ENCODE measurements at places on chromosomes 2 and 18. TPM values are rescaled to one million over a fixed set of nuclear protein-coding genes. Genes with fewer than 3 reads are reported as not detected.

DNA sequence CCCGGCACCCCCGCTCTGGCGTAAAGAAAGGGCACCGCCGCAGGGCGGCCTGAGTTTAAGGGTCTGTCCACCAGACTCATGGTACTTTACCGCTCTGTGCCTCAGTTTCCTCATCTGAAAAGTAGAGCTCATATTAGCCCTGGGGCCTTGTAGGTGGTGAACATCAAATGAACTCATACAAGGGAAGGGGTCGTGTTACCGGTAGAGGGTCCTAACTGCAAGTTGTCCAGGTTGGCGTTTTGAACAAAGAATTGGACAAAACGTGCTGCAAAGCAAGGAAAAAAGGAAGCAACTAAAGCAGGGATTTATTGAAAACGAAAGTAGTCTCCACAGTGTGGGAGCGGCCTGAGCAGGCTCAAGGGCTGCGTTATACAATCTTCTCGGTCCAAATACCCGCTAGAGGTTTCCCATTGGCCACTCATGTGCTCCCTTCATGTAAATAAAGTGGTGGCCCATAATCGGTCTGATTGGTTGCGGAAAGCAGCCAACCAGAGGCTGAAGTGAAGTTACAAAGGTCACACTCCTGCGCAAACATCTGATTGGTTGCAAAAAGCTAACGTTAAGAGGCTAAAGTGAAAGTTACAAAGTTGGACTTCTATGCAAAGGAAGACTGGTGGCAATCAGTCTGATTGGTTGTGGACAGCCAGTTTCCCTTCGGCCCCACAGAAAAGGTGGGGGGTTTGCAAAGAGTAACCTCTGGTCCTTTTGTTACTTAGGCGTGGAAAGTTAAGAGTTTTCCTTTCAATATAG is 80.7 kb upstream of the LDLRAD4 start:
- H3K27ac ChIP-seq: peak overlapping the region; percentile 70
- no peaks in the 10 kb centered on the region for H3K36me3 ChIP-seq

DNA sequence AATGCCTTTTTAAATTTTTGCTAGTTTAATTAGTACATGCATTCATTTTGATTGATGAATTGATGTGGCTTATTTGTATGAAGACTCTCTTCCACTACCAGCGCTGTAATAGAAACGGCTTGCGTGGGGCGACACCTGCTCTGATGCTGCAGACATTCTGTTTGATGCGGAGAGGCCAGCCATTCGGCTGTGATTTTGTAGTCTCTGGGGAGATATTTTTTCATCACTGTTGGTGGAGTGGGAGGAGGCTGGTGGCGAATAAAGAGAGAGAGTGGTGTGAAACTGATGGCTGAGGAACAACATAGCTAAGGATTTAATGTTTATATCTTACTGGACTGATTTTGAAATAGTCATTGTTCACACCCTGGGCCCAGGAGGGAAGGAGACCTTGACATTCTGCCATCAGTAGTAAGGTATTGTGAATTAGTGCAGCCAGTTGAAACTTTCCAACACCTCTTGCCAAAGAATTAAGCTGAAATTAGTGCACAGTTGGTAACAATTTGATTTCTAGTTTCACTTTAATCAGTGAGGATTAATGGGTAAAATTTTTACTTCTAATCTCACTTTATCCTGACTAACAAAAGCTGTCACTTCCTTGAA is 224.1 kb downstream of the MTX2 start:
- peaks cover 8% of the 10 kb centered on the region for H3K4me1 ChIP-seq
- no peaks in the 10 kb centered on the region for H3K27me3 ChIP-seq
- peak overlapping the region; percentile 32 for H3K27ac ChIP-seq

- no peak for DNase-seq
- H3K4me3 ChIP-seq: no peak overlapping the region
- peaks cover 29% of the 10 kb centered on the region for H3K36me3 ChIP-seq
- H3K27me3 ChIP-seq: no peaks in the 10 kb centered on the region
- H3K4me1 ChIP-seq: no peaks in the 10 kb centered on the region
Observed at GRCh38 chr18:37222354-37222998, 343.1 kb downstream of the CELF4 start.

- H3K27ac ChIP-seq: no peak overlapping the region
- DNase-seq: no peak
- peaks cover 59% of the 10 kb centered on the region for H3K36me3 ChIP-seq
- H3K4me3 ChIP-seq: no peak overlapping the region
- H3K27me3 ChIP-seq: no peaks in the 10 kb centered on the region
Observed at GRCh38 chr2:26384597-26384996, 17.1 kb upstream of the DRC1 start.

DNA sequence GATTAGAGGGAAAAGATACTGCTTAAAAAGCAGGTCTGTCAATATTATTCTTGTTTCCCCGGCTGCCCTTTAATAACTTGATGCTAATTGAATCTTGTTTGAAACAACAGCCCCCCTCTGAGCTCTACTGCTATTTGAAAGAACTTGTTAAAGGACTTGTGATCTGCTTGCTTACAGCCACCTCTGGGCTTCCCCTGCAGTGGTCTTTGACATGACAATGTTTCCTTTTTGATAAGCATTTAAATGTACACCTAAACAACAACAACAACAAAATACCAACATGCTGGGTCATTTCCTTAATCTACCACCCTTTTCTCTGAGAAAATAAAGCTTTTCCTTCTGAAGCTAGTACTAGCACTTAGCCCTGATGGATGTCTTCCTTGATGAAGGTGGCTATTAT is 3.9 kb downstream of the HOXD1 start:
- H3K4me1 ChIP-seq: peaks cover 26% of the 10 kb centered on the region
- no peak overlapping the region for H3K4me3 ChIP-seq
- no peak for DNase-seq
- H3K36me3 ChIP-seq: no peaks in the 10 kb centered on the region

DNA sequence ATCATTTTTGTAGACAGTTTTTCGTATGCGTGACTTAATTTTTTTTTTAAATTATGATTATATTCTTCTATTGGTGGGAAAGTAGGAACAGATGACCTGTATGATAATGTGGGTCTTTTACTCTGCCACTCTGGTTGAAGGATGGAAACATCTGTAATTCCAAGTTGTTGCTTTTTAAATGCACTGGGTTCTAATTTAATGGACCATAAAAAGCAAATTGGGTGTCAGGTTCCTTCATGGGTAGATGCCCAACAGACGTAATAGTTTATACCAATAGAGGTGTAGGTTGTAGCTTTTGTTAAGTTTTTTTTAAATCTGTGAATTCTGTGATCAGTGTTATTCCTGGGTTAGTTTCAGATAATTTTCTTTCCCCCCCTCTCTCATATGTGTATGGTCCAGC is 117.6 kb downstream of the MAP4K4 start:
- DNase-seq: no peak
- no peaks in the 10 kb centered on the region for H3K27me3 ChIP-seq
- H3K4me1 ChIP-seq: peaks cover 54% of the 10 kb centered on the region
- H3K27ac ChIP-seq: no peak overlapping the region
- H3K4me3 ChIP-seq: no peak overlapping the region

Gene MYL12A
- total RNA-seq: 249 TPM

Gene CPLX4
- not detected for total RNA-seq

Gene ATP6V1C2
- not detected for total RNA-seq

- peaks cover 4% of the 10 kb centered on the region for H3K4me1 ChIP-seq
- no peak overlapping the region for H3K27ac ChIP-seq
- no peaks in the 10 kb centered on the region for H3K36me3 ChIP-seq
- no peak overlapping the region for H3K4me3 ChIP-seq
- no peak for DNase-seq
Observed at GRCh38 chr2:151851761-151852160, 23.5 kb upstream of the ARL5A start.

Gene EPB41L5
- total RNA-seq: 59.3 TPM

Gene GPR35
- 35.5 TPM for total RNA-seq

Gene GCC2
- total RNA-seq: 76.9 TPM

DNA sequence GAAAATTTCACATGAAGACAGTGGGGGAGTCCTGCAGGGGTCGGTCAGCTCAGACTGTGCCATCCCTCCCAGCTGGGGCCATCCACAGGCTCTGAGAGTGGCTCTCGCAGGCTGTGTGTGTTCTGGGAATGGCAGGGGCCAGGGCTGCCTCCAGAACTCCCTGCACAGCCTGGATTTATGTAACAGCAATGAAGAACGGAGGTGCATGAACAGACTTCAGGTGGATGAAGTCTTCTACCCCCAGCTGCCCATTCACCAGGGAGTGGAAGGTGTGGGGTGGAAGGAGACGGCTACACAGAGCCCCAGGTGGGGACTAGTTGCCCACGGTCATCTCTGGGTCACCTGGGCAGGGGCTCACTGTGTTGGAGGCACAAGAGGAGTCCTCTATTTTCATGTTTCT is 56.1 kb upstream of the HDAC4 start:
- H3K36me3 ChIP-seq: no peaks in the 10 kb centered on the region
- peaks cover 15% of the 10 kb centered on the region for H3K27me3 ChIP-seq
- no peak overlapping the region for H3K4me3 ChIP-seq
- H3K4me1 ChIP-seq: no peaks in the 10 kb centered on the region
- no peak overlapping the region for H3K27ac ChIP-seq
- no peak for DNase-seq

DNA sequence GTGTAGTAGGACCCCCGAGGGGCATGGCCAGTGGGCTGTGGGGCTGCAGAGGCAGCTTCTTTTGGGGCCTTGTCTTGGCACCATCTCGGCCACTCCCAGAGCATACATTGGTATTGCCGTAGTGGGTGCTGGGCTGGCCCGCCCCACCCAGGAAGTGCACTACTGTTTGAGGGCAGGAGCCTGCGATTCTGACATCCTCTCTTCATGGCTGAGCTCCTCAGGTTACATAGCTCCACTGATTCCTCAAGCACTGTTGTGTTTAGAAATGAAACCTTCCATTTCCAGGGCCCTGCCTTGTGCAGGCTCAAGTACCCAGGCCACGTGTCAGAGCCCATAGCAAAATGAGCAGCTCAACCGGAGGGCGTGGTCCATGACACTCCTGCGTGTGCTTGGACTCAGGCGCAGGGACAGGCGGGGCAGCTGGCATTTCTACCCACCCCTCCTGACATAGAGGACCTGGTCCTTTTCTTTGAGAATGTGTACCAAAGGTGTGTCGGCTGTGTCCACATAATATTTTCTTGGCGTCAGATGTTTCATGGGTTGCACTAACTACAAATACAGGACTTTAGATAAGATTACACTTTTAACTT is 67.9 kb downstream of the DGKD start:
- H3K27me3 ChIP-seq: no peaks in the 10 kb centered on the region
- DNase-seq: peak; percentile 93
- H3K4me3 ChIP-seq: no peak overlapping the region
- H3K4me1 ChIP-seq: peaks cover 55% of the 10 kb centered on the region

GRCh38 chr2:47724221-47724981 is 58.5 kb upstream of the MSH6 start:
- no peak overlapping the region for H3K27ac ChIP-seq
- no peaks in the 10 kb centered on the region for H3K4me1 ChIP-seq
- no peak overlapping the region for H3K4me3 ChIP-seq
- H3K36me3 ChIP-seq: no peaks in the 10 kb centered on the region
- peak; percentile 25 for DNase-seq

- no peaks in the 10 kb centered on the region for H3K27me3 ChIP-seq
- H3K36me3 ChIP-seq: no peaks in the 10 kb centered on the region
- no peak overlapping the region for H3K27ac ChIP-seq
- no peak overlapping the region for H3K4me3 ChIP-seq
- no peak for DNase-seq
- no peaks in the 10 kb centered on the region for H3K4me1 ChIP-seq
Observed at GRCh38 chr2:18104595-18105224, 226.2 kb downstream of the KCNS3 start.

GRCh38 chr2:205188239-205189138 is 493.8 kb upstream of the NRP2 start:
- peaks cover 5% of the 10 kb centered on the region for H3K36me3 ChIP-seq
- no peaks in the 10 kb centered on the region for H3K27me3 ChIP-seq
- no peak overlapping the region for H3K27ac ChIP-seq
- peak; percentile 71 for DNase-seq
- no peak overlapping the region for H3K4me3 ChIP-seq

GRCh38 chr2:98911376-98912154 is 24.5 kb downstream of the CRACDL start:
- H3K27ac ChIP-seq: peak overlapping the region; percentile 80
- no peak overlapping the region for H3K4me3 ChIP-seq
- H3K27me3 ChIP-seq: no peaks in the 10 kb centered on the region
- H3K36me3 ChIP-seq: no peaks in the 10 kb centered on the region
- DNase-seq: peak; percentile 25
- peaks cover 47% of the 10 kb centered on the region for H3K4me1 ChIP-seq

Gene SPP2
- total RNA-seq: not detected

- DNase-seq: no peak
- H3K4me1 ChIP-seq: no peaks in the 10 kb centered on the region
- no peak overlapping the region for H3K27ac ChIP-seq
- H3K4me3 ChIP-seq: no peak overlapping the region
Observed at GRCh38 chr2:71173096-71173495, 42.7 kb downstream of the MPHOSPH10 start.

GRCh38 chr18:49857708-49858107 is 44.4 kb upstream of the ACAA2 start:
- H3K4me3 ChIP-seq: no peak overlapping the region
- peaks cover 23% of the 10 kb centered on the region for H3K4me1 ChIP-seq
- DNase-seq: no peak
- H3K36me3 ChIP-seq: no peaks in the 10 kb centered on the region
- H3K27ac ChIP-seq: peak overlapping the region; percentile 65

DNA sequence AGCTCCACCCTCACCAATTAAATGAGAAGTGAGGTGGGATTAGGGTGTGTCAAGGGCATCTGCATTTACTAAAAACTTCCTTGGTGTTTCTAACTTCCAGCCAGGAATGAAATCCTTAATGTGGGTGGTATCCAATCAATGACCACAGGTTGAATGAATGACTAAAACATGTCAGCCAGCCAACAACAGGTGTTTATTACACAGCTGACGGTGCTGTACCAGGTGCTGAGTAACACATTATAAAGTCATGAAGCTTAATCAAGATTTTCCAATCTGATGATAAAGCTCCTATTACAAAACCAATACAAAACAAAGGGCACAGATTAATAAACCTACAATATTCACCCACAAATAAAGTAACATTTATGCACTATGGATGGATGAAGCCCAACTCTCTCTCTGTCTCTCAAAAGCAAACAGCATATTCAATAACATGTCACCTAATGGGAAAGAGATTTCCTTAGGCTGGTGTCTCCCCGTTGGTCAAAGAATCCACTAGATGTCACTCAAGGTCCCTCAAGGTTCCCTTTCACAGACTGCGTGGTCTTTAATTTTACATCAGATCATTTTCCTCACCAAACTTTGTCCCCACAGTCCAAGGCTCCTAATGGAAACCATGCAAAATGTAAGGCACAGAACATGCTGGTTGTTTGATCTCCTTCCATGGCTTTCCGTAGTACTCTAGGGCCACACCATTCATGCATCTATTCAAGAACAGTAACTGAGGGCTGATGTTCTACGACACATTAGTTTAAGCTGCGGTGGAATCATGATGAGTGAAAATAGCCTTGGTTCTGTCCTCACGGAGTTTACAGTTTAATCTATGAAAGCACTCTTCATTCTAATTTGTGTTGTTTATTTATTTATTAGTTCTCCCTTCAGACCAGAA is 6.4 kb upstream of the PTPN4 start:
- peaks cover 20% of the 10 kb centered on the region for H3K4me1 ChIP-seq
- no peak overlapping the region for H3K4me3 ChIP-seq
- no peak overlapping the region for H3K27ac ChIP-seq
- no peaks in the 10 kb centered on the region for H3K27me3 ChIP-seq

- H3K4me1 ChIP-seq: peaks cover 27% of the 10 kb centered on the region
- no peaks in the 10 kb centered on the region for H3K27me3 ChIP-seq
- peak overlapping the region; percentile 83 for H3K4me3 ChIP-seq
- no peak for DNase-seq
- H3K36me3 ChIP-seq: no peaks in the 10 kb centered on the region
- H3K27ac ChIP-seq: peak overlapping the region; percentile 98
Observed at GRCh38 chr2:152175012-152175367, 573 bp downstream of the STAM2 start.

GRCh38 chr2:223053484-223054192 is 1.6 kb downstream of the KCNE4 start:
- DNase-seq: no peak
- peak overlapping the region; percentile 84 for H3K27ac ChIP-seq
- peaks cover 67% of the 10 kb centered on the region for H3K4me1 ChIP-seq
- peak overlapping the region; percentile 52 for H3K4me3 ChIP-seq
- no peaks in the 10 kb centered on the region for H3K36me3 ChIP-seq

All from stomach (tissue), 19 donors.